ENCODE measurements at places on chromosomes 2 and 18.

DNA sequence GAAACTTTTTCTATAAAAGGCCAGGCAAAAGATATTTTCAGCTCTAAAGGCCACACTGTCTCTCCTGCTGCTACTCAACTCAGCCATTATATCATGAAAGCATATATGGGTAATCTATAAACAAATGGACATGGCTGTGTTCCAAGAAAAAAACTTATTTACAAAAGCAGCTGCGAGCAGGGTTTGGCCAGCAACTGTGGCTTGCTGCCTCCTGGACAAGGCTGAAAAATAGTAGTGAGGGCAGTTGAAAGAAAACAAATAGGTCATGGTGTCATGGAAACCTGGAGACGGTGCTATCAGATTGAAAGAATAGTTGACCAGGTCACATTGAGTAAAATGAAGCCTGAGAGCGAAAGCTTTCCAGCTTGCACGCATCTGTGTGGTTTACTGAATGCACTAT is 89.2 kb upstream of the LRATD1 start:
- no peak for DNase-seq

DNA sequence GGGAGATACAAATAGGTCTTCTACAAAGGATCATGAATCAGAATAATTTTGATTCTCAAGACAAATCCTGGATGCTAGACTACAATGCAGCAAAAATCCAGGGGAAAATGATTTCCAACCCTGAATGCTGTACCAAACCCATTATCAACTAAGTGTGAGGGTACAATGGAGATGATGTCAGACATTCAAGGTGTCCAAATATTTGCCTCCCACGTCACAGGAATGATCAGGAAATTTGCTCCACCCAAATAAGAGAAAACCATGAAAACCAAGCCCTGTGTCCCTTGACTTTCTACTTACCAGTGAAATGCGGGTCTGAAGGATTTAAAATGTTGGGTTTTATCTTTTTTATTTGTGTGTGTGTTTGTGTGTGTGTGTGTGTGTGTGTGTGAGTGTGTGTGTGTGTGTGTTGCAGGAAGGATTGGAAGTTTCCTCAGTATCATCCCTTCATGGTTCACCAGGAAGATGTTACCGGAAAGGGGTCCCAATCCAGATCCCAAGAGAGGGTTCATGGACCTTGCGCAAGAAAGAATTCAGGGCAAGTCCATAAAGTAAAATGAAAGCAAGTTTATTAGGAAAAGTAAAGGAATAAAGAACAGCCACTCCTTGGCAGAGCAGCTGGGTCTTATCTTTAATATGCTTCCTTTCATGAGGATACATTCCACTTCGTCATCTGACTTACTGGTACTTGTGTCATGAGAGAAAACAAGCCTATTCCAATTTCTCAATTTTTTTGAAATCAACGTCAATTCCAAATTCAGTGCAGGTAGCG is 61.1 kb upstream of the ID2 start:
- no peak for DNase-seq

DNA sequence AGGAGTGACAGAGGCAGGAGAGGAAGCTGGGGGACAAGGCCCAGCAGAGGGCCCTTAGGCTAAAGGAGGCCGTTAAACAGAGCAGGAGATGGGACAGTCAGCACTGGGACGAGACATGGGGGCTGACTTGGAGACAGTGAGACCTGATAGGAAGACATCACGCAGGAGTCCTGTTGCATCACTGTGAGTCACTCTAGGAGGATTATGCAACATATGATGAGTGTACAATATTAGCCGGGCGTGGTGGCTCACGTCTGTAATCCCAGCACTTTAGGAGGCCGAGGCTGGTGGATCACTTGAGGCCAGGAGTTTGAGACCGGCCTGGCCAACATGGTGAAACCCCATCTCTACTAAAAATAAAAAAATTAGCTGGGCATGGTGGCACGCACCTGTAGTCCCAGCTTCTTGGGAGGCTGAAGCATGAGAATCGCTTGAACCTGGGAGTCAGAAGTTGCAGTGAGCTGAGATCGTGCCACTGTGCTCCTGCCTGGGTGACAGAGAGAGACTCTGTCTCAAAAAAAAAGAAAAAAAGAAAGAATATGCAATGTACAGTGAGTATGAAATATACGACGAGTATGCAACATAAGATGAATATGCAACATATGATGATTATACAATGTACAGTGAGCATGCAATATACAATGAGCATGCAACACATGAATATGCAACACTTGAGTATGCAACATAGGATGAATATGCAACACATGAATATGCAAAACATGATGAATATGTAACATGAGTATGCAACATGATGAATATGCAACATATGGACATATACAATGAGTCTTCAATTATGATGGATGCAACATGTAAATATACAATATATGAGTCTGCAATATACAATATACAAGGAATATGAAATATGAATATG is 83.3 kb upstream of the ID2 start:
- no peak for DNase-seq

GRCh38 chr18:10488017-10488416 is 33.6 kb downstream of the APCDD1 start:
- DNase-seq = no peak

DNA sequence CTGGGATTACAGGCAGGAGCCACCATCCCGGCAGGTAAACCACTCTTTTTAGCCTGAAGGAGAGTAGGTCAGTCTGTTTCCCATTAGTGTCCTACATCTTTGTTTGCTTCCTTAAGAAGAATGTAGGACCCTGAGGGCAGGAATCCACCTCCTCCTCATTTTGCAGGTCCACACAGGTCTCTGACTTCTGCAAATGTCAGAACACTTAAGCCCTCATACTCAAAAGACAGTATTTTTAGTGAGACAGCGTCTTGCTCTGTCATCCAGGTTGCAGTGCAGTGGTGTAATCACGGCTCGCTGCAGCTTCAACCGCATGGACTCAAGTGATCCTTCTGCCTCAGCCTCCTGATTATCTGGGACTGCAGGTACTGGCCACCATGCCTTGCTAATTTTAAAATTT is 9.3 kb downstream of the PSTPIP2 start:
- DNase-seq = no peak

DNA sequence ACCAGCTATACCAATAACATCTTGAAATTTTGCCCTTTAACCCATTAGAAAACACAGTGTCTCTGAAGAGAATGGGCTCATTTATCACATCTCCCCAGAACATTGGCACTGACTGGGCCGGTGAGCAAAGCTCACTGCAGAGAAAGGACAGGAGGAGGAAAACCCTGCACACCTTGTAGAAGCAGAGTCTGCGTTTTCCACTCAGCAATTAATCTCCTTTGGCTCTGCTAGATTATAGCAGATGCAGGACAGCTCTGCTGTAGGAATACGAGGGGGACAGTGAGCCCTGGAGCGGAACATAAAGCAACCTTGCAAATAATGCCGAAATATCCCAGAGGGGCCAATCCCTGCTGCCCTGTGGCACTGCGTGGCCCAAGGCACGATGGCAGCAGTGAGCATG is 113.9 kb downstream of the TSN start:
- no peak for DNase-seq

DNA sequence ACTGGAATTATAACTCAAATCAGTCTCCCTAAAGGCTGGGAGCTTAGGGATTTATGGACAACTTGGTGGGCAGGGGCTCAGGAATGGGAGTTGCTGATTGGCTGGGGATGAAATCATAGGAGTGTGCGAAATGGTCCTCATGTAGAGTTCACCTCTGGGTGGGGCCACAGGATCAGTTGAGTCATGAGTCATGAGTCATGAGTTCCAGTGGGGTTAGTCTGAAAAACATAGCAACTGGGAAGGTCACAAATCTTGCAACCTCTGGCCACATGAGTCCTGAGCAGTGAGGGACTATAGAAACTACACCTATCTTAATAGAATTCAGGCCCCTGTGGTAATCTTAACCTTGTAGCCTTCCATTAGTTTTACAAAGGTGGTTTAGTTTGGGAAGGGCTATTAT is 383.3 kb downstream of the RBM43 start:
- no peak for DNase-seq

- no peak for DNase-seq
These were observed 94.3 kb upstream of the SMIM21 start for GRCh38 chr18:75521816-75522215.

DNA sequence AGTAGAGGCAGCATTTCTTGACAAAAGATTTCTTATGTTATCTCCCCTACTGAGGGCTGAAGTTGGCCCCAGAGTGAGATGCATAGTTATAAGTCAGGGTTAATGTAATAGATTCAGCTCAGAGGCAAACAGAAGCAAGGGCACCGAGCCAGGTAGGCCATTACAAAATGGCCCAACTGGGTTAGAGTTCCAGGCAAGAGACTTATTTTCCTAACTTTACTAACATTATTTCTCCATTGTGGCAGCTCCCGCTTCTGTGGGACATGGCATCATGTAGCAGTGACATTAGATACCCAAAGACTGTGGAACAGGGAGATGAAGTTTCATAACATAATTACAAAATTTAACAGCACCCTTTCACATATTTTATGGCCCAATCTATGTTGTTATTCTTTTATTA is 27.1 kb downstream of the TSPYL6 start:
- no peak for DNase-seq

DNA sequence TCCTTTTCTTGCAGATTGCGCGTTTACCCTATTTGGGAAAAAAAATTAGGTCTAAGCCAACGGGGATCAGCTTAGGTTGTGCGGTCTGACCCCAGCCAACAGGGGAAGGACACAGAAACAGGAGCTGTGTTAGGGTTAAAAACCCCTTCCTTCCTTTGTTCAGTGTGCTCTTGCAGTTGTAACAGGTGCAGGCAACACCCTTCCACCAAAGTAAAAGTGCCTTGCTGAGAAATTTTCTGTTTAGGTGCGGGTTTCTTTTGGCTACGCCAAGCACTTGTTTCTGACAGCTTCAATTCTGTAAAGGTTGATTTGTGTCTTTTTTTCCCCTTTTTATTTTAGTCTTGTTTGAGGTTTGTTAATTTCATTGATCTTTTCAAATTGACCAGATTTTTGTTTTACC is 92.5 kb downstream of the PTPN4 start:
- DNase-seq = no peak

DNA sequence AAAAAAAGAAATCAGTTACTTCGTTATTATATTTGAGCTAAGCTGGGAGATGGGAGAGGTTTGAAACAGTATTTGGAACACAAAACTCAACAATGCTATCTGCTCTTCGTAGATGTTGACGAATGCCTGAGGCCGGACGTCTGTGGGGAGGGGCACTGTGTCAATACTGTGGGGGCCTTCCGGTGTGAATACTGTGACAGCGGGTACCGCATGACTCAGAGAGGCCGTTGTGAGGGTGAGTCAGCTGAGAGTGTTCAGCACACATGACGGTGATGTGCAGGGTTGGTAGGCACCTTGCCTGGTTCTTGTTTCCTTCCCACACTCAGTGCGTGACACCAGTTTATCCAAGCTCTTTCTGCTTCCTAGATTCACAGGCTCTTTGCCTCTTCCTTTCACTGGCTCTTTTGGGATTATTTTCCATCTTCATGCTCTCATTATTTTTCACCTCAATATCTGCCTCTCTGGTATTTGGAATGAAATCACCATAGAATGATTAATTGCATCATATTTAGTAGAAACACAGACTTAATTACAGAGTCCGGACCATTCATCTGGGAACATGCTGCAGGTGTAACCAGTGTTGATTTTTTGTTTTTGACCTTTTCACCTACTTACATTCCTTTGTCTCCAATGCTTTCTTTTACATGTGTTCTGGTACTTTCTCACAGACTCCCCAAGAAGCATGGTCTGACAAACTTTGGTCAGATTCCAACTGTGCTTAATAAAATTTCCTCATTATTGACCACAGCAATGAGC is 200.6 kb upstream of the RASGRP3 start:
- peak; percentile 9 for DNase-seq

GRCh38 chr2:240595381-240596079 is 9.0 kb downstream of the CAPN10 start:
- DNase-seq = no peak

DNA sequence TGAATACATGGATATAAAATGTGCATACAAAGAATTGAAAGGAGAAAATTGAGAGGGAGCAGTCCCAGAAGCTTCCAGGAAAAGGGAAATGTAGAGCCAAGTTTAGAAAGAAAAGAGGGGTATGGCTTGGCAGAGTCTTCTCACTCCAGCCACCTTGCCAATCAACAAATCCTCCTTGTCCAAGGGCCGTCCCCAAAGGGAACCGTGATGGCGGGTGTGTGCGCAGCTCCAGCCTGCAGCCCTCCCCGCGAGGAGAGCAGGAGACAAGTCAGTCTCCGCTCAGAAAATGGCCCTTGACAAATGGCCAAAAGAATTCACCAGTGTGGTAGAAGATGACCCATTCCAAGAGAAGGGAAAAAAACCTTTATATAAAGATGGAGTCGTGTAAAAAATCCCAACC is 448.3 kb upstream of the POU3F3 start:
- DNase-seq = no peak

DNA sequence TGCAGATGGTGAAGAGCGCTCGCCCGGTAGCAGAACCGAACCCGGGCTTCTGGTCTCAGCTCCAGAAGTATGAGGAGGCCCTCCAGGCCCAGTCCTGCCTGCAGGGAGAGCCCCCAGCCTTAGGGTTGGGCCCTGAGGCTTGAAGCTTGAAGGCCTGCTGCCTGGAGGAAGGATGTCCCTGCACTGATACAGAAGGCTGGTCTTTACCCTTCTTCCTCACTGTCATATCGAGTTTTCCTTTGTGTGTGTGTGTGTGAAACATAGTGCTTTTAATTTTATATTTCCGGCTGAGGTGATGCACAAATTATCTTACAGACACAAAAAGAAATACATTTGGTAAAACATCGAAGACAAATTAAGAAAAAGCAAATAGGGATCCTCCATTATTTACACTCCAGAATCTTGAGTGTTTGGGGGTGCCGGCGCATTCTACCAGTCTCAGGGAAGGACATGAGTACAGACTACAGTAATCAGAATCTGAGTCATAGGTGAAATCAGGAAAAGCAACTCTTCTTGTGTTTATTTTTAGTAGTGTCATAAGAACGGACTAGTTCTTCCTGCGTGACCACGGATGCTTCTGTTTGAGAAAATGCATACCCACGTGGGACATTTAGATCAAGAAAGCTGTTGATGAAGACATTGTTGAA is 1.3 kb downstream of the DUSP28 start:
- no peak for DNase-seq

DNA sequence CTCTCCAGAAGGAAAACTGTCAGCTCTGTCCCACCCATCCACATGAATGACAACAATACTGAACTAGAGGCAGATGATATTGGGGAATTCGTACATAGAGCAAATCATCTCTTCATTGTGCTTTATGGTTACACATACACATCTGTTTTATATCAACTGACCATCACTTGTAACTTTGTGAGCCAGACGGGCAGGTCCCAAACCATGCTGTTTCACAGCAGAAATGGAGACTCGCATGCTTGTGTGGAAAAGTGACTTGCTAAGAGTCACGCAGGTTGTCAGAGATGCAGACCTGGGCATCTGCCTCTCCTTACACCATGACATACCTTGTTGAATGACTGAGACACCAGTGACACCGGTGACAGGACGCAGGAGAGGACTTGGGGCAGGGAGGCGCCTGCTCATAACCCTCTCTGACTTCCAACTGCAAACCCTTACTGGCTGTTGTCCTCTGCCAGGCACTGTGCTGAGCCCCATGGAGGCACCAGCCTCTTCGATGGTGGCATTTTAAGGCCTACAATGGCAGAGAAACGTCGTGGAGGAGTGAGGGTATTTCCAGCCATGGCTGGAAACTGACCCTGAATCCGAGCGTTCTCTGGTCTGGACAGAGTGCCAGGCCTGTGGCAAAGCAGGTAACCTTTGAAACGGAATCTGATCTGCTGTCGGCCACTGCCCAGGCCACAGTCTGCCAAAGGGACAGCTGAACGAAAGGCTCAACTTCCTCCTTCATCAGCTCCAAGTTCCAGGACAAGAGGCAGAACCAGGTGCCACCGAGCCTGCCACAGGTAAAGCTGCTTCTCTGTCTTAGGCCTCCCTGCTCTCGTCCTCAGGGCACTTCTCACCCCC is 26.9 kb upstream of the ROCK2 start:
- DNase-seq = no peak

Data from anterior cingulate cortex (tissue), 58 donors.